ENCODE measurements at places on chromosomes 16 and 17.

- DNase-seq, result no peak
Measured at GRCh38 chr17:82944990-82945389, 105.2 kb upstream of the ZNF750 start.

DNA sequence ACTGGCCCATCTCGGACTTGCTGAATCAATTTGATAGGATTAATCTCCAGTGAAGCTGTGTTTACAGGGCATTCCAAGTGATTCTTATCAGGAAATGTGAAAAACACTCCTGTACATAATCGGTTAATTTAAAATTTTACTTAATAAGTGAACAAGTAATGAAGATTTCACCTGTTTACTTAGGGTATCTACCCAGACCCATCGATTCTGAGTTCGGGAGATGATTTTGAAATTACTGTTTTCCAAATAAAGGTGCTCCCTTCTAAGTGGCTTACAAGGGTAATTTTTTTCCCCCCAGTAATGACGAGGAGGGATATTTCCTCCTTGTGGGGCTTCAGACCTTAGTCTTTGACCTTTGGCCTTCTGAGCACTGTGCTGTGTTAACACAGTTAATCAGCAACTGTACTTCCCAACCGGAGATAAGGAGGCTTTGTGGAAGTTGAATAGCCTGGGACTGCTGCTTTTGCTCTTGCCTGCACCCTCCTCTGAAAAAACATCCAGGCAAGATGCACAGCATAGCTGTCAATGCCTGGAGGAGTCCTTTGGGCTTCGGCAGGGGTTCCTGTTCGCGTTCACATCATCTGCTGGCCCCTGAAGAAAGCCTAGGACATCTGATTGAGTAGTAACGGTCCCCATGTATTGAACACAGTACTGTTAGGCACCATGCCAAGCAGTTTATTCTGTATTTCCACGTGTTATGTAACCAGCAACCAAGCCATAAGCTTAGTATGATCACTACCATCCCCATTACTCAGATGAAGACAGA is 1.8 kb downstream of the FAHD1 start:
- DNase-seq, result no peak

DNA sequence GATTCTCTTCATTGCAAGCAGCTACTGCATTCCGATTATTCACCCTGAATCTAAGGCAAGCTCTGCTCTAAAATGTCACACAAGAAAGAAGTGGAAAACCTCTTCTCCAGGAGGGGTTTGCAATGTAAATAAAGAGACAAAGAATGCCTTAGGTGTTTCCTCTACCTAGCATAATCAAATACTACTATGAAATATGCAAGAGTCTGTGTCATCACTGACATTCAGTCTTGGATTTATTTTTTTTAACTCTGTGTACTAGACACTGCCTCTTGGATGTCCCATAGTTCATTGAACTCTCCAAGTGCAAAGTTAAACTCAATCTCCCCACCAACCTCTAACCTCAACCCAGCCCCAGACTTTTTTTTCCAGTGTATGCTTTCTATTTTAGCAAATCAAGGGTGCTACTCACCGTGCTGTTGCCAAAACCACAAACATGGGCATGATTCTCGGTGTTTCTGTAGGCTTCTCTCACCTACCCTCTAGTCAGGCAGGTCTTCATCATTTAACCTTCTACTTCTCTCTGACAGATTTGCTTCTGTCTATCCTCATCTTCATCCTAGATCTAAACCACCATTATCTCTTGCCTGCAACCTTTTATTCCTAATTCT is 329.1 kb downstream of the CDH13 start:
- DNase-seq, result no peak

DNA sequence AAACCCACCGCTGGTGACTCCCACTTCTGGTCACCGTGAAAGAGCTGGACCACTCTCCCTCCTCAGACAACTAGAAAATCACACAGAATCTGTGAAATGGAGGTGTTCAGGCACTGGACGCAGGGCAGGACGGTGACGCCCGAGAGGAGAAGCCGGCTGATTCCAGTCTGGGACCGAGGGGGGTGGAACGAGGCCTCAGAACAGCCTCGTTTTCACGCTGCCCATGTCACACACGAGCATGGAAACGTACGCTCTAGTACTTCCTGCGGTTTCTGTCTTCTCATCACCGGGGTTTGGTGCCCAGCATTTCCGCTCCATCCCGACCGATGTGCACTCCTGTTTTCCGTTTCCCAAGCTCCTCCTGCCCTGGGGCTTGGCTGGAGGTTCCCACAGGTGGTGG is 101.8 kb upstream of the METRNL start:
- no peak for DNase-seq

GRCh38 chr16:50309527-50310307 is 43.4 kb downstream of the ADCY7 start:
- no peak for DNase-seq

DNA sequence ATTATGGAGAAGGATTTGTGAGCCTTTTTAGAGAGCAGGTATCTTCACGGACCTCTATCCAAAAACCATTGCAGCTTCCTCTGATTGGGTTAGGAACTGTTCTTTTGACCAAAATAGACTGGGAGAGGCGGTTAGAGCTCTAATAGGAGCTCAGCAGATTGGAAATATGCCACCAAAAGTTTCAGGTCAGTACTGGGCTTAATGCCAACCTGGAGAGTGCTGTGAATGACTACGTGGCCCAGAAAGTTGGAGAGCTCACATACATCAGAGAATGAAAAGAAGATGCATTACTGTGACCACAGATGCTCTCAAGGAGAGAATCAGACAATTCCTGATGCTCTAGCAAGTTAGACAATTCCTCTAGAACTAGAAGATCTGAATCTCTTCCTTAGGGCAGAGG is 86.5 kb downstream of the ABCA8 start:
- DNase-seq, result no peak

- DNase-seq, result no peak
Measured at GRCh38 chr17:75315541-75316243, 26.5 kb upstream of the SLC25A19 start.

GRCh38 chr17:49053171-49053829 is 56.1 kb downstream of the IGF2BP1 start:
- no peak for DNase-seq

GRCh38 chr17:52148969-52149351 is 9.6 kb downstream of the CA10 start:
- DNase-seq, result no peak

- DNase-seq, result no peak
Measured at GRCh38 chr17:48591255-48592056, 1.4 kb upstream of the HOXB3 start.

- no peak for DNase-seq
Measured at GRCh38 chr17:17713839-17714238, 32.6 kb downstream of the RAI1 start.

- no peak for DNase-seq
Measured at GRCh38 chr17:2982854-2983253, 80.6 kb downstream of the OR1D5 start.

DNA sequence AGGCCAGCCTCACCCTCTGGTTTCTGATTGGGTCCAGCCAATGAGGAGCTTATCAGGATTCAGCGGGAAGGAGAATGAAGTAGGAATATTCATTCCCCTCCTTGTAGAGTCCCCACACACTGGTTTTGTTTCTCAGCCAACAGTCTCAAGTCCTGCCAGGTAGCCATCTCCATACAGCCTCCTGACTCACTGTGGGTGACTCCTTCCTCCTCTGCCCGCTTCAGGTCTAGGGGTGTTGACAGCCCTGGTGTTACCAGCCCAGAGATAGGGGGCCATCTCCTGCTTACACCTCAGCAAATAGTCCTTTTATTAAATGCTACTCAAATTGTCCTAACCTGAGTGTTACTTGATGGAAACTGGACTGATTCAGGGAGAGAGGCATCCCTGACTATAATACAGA is 4.0 kb upstream of the MFAP4 start:
- no peak for DNase-seq

Data from stimulated activated CD4-positive, alpha-beta T cell treated with anti-CD3 and anti-CD28 coated beads, Interleukin-15, amount 100 ng/mL, for 1 hour (primary cell).